ENCODE measurements at places on chromosomes 2 and 18. TPM values are rescaled to one million over a fixed set of nuclear protein-coding genes. Genes with fewer than 3 reads are reported as not detected.

- DNase-seq, result no peak
Measured at GRCh38 chr2:84816426-84817026, 64.4 kb downstream of the TRABD2A start.

The L3MBTL4 gene
- total RNA-seq, result 5.9 TPM

DNA sequence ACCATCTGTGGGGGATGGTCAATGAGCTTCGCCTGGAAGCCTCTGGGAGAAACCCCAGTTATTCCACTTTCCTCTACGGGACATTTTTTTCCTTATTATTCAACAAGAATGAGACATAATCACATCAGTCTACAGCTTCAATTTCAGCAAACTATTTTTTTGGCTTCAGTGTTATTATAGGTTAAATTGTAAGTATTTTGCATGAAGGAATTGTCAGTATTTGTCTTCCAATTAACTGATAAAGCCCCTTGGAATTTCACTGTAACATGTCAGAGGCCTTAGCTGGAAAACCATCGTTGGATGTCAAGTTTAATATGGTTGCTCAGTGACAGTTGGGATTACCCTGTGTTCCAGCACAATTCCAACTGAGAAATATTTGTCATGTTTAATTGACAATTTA is 480.9 kb upstream of the CHST9 start:
- DNase-seq, result no peak

GRCh38 chr2:156763174-156763573 is 327.0 kb downstream of the GPD2 start:
- DNase-seq, result no peak

The PLB1 gene
- total RNA-seq, result 0.05 TPM

GRCh38 chr2:167992278-167992677 is 255.1 kb downstream of the STK39 start:
- DNase-seq, result no peak

The CD8B2 gene
- not detected for total RNA-seq

The DYNAP gene
- not detected for total RNA-seq

DNA sequence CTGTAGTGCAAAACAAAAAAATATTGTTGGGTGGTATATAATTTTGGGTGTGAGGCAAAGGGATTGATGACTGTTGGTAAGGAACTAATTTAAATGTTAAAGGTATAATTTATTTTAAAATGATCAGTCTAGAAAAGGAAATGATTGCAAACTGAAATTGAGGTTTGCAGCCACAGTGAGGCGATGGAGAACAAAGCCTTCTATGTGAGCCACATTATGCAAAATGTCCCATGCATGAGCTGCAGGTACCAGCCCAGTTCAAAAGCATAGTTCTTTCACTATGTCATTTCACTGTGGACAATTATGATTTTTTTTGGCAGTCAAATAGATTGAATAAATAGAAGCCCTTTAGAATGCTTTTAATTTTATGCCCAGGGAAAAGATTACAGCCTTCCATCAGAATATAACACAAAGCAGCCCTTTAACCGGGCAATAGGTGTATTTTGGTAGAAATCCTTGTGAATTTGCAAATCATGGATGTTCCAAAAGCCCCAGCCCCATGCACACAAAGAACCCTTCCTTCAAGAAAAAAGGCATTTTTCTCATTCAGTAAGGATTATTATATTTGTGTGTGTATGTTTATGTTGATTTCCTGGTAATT is 1.7 kb downstream of the MAP2 start:
- DNase-seq, result peak; percentile 77

- no peak for DNase-seq
Measured at GRCh38 chr2:188395903-188396689, 104.4 kb downstream of the GULP1 start.

- DNase-seq, result peak; percentile 72
Measured at GRCh38 chr18:10057894-10058791, 144.3 kb downstream of the VAPA start.

The IL1F10 gene
- not detected for total RNA-seq

The CCDC102B gene
- total RNA-seq, result 15.1 TPM

The FAP gene
- total RNA-seq, result 1.8 TPM

Measured in dermis blood vessel endothelial cell (primary cell).